ENCODE measurements at places on chromosomes 1 and 21.

GRCh38 chr1:115596080-115596780 is 45.5 kb upstream of the VANGL1 start:
- peak; percentile 31 for DNase-seq

- DNase-seq = no peak
Measured at GRCh38 chr1:183622013-183622412, 13.6 kb downstream of the ARPC5 start.

- DNase-seq = no peak
Measured at GRCh38 chr1:64179588-64179987, 23.8 kb upstream of the UBE2U start.

DNA sequence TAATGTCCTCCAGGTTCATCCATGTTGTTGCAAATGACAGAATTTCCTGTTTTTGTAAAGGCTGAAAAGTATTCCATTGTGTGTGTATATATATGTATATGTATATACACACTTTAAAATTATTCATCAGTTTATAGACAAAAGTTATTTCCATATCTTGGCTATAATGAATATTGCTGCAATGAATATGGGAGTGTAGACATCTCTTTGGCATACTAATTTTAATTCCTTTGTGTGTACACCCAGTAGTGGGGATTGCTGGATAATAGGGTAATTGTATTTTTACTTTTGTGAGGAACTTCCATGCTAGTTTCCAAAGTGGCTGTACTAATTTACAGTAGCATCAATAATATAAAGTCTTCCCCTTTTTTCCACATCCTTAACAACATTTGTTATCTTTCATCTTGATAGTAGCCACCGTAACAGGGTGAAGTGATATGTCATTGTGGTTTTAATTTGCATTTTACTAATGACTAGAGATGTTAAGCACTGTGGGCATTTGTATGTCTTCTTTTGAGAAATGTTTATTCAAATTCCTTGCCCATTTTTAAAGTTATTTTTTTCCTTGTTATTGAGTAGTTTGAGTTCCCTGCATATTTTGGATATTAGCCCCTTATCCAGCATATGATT is 243.0 kb downstream of the PDE4B start:
- DNase-seq = no peak

DNA sequence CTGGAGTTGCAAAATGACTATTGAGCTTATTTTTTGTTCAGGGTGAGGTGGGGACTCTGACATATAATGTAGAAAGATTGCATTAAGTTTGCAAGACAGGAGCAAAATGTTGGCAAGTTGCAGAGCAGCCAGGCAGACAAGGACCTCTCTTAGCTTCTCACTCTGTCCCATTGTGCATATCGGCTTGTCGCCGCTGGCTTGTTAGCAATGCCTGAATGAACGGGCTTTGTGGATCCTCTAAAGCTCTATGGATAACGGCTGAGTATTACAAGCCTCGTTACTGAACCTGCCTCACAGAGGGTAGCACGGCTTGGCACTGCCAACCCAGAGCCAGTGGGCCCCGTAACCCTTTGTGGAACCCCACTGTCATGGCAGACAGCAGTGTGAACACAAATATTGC is 68.4 kb downstream of the TNR start:
- no peak for DNase-seq

- no peak for DNase-seq
Measured at GRCh38 chr21:35399002-35399530, 350.0 kb upstream of the RUNX1 start.

All from AG04449 (cell line).